ENCODE measurements at places on chromosomes 7 and 10. TPM values are rescaled to one million over a fixed set of nuclear protein-coding genes. Genes with fewer than 3 reads are reported as not detected.

Gene SPDYE2
- total RNA-seq: not detected

Gene NPY4R2
- not detected for total RNA-seq

Gene PNLIP
- total RNA-seq: not detected

Gene GSTO2
- total RNA-seq: 0.30 TPM

Gene AS3MT
- total RNA-seq: 1.1 TPM

Gene MOGAT3
- not detected for total RNA-seq

Gene ASIC3
- not detected for total RNA-seq

Gene SCRN1
- 68.2 TPM for total RNA-seq

Gene RADIL
- 0.47 TPM for total RNA-seq

Gene LRRN3
- not detected for total RNA-seq

Gene GHRHR
- not detected for total RNA-seq

Gene CPEB3
- total RNA-seq: 0.73 TPM

Gene HTR7
- total RNA-seq: not detected

Gene PARD3
- 14.7 TPM for total RNA-seq

Gene PON1
- not detected for total RNA-seq

Gene DLX6
- total RNA-seq: not detected

Gene CALY
- total RNA-seq: not detected

Gene ENO4
- total RNA-seq: not detected

Gene SRGN
- 1,601 TPM for total RNA-seq

Gene PTPRN2
- 12.1 TPM for total RNA-seq

Gene ASL
- total RNA-seq: 87.2 TPM

Gene MTG1
- total RNA-seq: 38.0 TPM

Gene MBL2
- total RNA-seq: not detected

Gene ZNF853
- 0.07 TPM for total RNA-seq

Gene AGBL3
- total RNA-seq: 2.1 TPM

Gene ASB10
- total RNA-seq: not detected

Gene FAM131B
- total RNA-seq: 0.54 TPM

Gene FAM171A1
- total RNA-seq: 80.1 TPM

Gene SPDYE6
- 0.07 TPM for total RNA-seq

Gene GRM3
- not detected for total RNA-seq

Gene LHFPL3
- total RNA-seq: not detected

Gene PIK3AP1
- not detected for total RNA-seq

Gene PROSER2
- total RNA-seq: 26.4 TPM

Gene RASSF4
- 2.2 TPM for total RNA-seq

Gene ACBD7
- total RNA-seq: 3.3 TPM

Gene OR2AE1
- not detected for total RNA-seq

Gene PRKAR2B
- total RNA-seq: 56.7 TPM

Gene EGR2
- not detected for total RNA-seq

Gene SORBS1
- 4.2 TPM for total RNA-seq

Gene CLRN3
- total RNA-seq: not detected

Gene TUBAL3
- total RNA-seq: 0.07 TPM

Gene ADIRF
- total RNA-seq: 71.8 TPM

Gene FAM13C
- total RNA-seq: 0.73 TPM

Gene DOCK4
- total RNA-seq: 48.5 TPM

Gene CCDC3
- 2.4 TPM for total RNA-seq

Gene COL28A1
- not detected for total RNA-seq

Gene NPC1L1
- total RNA-seq: not detected

Gene TMEM243
- 29.6 TPM for total RNA-seq
